ENCODE measurements at places on chromosomes 6 and 20.

GRCh38 chr6:45614488-45615285 lies 237.0 kb upstream of the SUPT3H start:
- no peak for DNase-seq

DNA sequence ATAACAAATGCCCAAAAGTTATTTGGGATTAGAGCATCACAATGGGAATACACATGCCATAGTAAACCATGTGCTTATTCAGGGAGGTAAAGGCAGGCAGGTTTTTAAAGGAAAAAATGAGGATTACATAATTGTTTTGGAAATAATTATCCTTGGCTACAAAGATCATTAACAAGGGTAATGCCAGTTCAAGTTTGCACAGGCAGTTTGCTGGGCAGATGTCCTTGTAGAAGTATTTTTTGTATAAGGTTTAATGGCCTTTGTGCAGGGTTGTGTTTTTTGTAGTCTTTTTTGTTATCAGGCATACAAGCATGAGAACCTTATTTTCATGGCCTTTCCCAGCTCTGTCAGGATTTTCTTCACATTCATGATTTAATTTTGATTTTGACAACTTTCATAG lies 24.7 kb downstream of the FBXO9 start:
- no peak for DNase-seq

GRCh38 chr6:24929242-24929641 lies 6.5 kb downstream of the RIPOR2 start:
- DNase-seq: no peak

GRCh38 chr20:62488470-62488869 lies 12.7 kb upstream of the GATA5 start:
- no peak for DNase-seq

- no peak for DNase-seq
Measured at GRCh38 chr6:142878407-142878806, 66.6 kb downstream of the HIVEP2 start.

DNA sequence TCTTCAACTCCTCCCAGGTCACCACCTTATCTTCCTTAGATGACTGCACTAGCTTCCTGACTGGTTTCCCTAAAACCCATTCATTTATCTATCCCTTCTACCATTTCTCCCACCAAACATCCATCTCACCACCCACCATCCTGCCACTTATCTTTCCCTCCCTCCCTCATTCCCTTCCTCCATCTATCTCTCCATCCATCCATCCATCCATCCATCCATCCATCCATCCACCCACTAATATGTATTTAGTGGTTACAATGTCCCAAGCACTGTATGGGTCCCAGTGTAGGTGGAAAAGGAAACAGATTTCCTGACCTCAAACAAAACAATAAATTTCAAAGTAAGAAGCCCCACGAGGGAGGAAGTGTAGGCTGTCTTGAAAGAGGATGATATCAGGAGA lies 59.3 kb upstream of the APCDD1L start:
- no peak for DNase-seq

GRCh38 chr6:66568271-66568670 lies 861.2 kb upstream of the EYS start:
- no peak for DNase-seq

DNA sequence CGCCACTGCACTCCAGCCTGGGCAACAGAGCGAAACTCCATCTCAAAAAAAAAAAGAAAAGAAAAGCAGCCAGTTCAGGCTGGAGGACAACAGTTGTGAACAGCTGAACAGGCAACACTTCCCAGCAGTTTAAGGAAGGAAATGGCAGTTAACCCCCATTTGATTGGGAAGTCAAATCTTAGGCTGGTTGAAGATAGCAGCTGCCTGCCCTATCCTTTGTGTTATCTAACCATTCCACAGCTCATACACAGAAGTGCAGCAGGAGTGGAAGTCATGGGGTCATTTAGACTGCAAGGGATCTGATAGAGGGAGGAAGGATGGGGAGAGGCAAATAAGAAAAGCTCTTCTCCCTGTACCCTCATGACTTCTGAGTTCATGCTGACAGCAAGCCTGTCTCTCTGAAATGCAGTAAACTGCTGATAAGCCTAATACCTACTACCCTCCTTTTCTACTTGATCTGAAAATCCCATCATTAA lies 35.3 kb downstream of the KCTD20 start:
- DNase-seq: no peak

DNA sequence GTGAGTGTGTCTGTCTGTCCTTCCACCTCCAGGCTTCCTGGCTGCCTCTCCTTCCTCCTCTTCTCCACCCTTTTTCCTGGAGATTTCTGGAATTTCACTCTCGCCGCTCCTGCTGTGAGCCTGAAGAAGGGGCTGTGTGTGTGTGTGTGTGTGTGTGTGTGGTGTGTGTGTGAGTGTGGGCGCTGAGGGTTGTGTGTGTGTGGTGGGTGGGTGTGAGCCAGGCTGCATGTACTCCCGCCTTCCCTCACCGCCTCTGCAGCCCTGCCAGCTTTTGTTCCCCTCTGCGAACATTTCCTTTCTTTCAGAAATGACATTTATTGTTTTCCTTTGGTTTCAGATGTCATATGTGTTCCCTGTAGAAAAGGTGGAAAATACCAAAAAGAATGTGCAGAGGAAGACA lies 76.0 kb downstream of the SRC start:
- no peak for DNase-seq

- no peak for DNase-seq
Measured at GRCh38 chr6:121680058-121680457, 244.6 kb downstream of the GJA1 start.

DNA sequence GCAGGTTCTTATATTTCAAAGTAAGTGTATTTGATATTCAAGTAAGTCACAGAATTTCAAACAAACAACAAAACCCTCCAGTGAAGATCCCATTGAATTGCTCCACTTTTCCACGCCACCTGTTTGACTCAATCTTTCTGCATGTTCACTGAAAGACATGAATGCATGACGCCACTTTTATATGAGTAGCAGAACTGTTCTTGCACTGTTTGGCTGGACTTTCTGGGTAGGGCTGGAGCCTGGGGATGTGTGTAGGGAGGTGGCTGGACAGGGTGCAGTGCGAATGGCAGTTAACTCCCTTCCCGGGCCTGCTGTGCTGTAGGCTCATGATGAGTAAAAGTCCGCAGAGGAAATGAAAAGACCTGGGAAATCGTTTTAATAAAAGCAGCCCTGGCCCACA lies 39.7 kb downstream of the IL20RA start:
- DNase-seq: no peak

GRCh38 chr6:7008451-7008988 lies 99.2 kb upstream of the RREB1 start:
- DNase-seq: no peak

GRCh38 chr20:38878866-38879265 lies 47.4 kb upstream of the FAM83D start:
- no peak for DNase-seq

DNA sequence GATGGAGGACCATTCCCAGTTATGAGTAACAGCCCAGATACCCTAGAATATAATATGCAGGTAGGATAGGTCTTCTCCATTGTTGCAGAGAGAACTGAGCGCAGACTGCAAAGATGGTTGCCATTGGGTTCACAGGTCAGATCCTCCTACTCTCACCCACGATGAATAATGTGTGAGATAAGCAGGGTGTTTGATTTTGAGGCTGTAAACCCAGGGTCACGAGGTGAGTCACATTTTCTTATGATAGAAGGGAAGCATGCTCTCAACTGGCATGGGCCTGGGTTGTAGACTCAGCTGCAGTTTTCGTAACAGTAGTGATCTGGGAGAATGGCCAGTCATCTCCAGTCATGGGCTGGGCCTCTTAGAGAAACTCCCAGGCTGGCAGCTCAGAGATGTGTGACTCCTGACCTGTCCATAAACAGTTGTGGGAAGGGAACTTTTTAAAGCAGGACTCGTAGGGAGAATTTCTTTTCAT lies 74.2 kb downstream of the CD164 start:
- no peak for DNase-seq

- no peak for DNase-seq
Measured at GRCh38 chr6:147604373-147604772, 95.9 kb downstream of the SAMD5 start.

DNA sequence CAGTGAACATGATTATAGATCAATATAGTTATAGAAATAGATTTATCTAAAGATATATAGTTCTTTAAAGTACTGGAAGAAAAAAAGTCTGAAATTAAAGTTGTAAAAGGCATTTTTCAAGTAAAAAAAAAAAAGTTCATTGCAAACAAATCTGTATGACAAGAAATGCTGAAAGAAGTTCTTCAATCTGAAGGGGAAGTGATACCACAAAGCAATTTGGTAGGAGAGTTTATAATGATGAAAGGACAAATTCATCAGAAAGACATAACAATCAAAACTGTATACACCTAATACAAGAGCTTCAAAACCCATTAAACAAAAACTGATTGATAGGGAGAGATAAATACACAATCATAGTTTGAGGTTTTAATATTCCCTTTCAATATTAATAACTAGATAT lies 14.1 kb downstream of the HUS1B start:
- DNase-seq: no peak

GRCh38 chr6:81517455-81517854 lies 235.0 kb downstream of the TENT5A start:
- DNase-seq: no peak

- no peak for DNase-seq
Measured at GRCh38 chr6:94902974-94903628, 674.2 kb upstream of the MANEA start.
